Activated B cell treated with CpG ODN at 0.5 μM for 24 hours (primary cell): ENCODE measurements at places on chromosomes 12 and 14.
A peak's percentile ranks its signal among the peaks of the same experiment; 100 is the strongest.

GRCh38 chr14:60396718-60397343, 89.0 kb downstream of the C14orf39 start:
- DNase-seq, result no peak

DNA sequence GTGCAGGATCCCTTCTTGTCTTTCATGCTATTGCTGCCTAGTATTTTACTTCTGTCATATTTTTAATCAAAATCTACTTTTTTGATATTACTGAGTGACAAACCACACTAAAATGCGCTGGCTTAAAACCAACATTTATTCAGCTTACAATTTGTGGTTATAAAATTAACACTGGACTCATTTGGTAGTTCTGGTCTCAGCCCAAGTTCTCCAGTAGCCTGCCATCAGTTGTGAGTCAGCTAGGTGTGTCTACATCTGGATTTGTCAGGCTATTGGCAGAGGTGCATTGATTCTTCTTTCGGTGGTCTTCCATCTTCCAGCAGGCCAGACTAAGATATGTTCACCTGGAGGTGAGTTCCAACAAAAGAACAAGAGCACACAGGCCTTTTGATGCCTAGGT, 765.1 kb upstream of the FBXO33 start:
- no peak for DNase-seq

DNA sequence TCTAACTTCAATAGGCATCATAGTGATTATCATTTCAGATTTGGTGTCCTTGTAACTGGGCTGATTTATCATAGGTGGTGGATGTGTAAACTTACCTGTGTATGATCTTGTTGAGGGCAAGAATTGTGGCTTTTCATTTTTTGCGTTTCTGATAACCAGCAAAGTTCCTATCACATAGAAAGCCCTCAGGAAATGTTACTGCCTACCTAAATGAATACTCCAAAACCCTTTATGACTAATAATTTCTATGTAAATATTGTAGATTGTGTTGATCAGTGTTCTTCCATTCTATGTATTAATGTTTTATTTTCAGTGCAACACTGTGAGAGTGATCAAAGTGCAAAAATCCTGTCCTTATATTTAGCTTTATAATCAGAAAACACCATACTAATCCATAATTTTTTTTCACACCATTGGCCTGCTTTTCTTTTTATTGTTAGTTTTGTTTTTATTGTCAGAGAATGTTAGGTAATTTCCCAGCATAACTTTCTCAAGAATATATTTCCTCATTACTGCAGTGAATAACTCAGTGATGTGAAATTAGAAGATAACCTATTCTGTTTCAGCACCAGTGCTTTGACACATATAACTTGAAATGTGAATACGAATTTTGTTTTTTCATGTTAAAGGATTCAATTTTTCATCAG, 94.1 kb downstream of the GPHN start:
- DNase-seq, result no peak

GRCh38 chr12:72274931-72275330, 2.8 kb downstream of the TRHDE start:
- no peak for DNase-seq

GRCh38 chr12:106736051-106736957, 38.2 kb upstream of the RIC8B start:
- DNase-seq, result no peak

DNA sequence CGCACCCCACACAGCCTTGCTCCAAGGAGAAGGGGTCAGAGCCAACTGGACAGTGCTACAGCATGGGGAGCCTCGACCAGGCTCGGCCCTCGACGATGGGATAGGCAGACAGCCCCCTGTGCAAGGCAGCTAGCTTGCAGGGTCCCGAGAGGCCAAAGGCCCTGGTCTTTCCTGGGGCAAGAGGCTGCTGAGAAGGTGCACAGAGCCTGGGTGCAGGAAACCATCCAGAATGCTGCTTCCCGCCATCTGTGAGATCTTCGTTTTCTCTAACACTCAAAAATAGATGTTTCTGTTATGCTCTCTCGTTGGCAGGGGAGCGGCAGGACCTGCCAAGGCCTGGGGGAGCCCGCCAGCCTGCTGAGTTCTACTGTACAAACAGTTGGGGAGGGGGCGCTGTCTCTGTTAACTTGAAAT, 168.0 kb upstream of the RTL1 start:
- peak; percentile 4 for DNase-seq

DNA sequence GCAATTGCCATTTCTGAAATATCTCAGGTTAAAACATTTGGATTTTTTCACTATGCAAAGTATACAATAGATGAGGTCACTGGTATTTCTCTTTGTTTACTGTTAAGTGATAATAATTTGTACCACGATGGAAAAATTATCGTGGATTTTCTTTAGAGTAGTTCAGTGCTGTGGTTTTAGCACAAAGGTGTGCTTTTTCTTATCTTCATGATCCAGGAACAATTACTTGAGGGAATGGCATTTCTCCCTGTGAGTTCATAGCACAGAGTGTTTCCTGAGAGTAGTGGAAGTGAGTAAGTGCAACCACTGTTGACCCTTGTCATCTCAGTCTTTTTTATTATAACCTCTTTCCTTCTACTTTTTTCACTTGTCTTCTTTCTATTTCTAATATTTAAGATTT, 86.8 kb downstream of the FGD4 start:
- DNase-seq, result no peak

DNA sequence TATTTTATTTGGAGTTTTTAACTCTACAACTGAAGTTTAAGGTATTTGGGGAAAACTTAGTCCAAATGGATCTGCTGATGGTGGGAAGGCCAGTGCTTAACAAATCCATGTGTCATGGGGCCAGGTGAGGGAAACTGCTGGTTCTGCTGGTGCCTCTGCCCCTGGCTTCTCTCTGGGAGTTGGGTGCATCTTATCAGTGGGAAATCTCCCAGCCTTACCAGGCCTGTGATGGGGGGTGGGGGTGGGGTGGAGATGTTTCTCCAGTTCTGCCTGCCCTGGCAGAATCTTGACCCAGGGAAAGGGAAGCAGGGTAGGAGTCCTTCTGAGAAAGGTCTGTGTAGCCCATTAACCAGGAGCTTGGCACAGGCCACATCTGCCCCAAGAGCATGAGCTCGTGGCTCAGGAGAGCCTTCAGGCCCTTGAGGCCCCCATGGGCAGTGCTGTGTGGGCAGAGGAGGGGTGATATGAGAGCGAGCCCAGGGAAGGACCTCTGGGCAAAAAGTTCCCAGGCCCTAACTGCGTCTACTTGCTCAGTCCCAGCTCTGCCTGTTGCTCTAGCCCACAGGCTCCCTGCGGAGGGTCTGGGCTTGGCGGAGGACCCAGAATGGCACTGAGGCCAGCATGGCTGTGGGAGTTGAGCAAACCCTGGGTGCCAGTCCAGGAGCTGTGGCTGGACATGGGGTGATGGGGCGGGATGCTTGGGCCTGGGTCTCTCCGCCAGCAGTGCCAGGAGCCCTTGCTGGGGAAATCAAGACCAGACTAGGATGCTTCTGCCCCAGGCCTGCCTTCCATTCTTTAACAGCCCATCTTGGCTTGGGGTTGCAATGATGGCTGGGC, 18.2 kb downstream of the VASH1 start:
- DNase-seq, result no peak

GRCh38 chr14:68772761-68773381, 20.0 kb downstream of the ZFP36L1 start:
- DNase-seq, result peak; percentile 1

DNA sequence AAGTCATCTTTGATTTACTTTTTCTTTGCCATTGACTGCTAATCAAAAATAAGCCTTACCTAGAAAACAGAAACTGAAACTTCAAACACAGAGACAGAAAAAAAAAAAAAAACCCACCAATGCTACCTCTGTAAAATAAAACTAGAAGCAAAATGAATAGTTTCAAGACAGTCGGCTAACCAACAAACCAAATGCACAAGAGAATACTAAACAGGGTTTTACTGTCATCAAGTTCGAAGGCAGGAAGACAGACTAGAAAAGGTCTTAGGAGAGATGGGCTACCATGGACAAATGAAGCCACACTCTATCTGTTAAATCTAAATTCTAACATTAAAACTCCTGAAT, 59.5 kb downstream of the SEL1L start:
- DNase-seq, result no peak

GRCh38 chr14:54796961-54797360, 105.7 kb downstream of the GCH1 start:
- no peak for DNase-seq

DNA sequence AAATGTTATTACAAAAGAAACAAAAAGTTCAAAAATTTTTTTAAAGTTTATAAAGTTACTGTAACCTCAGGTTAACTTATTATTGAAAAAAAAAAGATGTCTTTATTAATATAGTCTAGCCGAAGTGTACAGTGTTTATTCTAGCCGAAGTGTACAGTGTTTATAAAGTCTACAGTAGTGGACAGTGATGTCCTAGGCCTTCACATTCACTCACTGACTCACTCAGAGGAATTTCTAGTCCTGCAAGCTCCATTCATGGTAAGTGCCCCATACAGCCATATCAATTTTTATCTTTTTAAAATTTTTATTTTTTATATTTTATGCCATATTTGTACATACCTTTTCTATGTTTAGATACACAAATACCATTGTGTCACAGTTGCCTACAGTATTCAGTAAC, 10.4 kb downstream of the ATG2B start:
- DNase-seq, result no peak

DNA sequence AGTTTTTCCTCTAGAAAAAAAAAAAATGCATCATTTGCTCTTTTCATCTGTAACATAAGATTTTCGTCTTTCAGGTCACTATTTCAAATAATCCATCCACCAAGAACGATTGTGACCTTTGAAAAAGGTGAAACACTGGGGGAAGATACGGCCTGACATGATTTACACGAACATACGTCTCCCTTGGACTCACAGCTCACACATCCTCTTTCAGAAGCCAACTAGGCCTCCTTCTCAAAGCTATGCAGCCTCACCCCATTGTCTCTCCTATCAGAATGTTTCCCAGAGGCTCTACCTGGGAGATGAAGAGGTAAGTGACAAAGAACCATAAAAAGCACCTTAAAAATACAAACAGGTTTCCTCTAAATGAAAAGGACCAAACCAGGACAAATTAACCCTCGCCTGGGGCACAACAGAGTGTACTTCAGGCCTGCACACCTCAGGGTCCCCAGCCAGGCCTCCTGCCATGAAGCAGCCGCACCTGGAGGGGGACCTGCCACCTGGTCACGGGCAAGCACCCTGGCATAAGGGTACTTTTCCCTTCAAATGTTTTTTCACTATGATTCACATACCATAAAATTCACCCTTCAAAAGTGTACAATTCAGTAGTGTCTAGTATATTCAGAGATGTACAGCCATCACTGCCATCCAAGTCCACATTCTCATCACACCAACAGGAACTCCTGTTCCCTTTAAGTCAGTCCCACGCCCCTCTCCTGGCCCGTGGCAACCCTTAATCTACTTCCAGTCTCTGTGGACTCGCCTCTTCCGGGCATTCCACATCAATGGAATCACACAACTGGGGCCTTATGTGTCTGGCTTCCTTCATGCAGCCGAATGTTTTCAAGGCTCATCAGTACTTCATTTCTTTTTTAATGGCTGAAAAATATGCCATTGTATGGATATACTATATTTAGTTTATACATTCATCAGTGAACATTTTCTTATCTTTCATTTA, 5.4 kb downstream of the SLC15A4 start:
- no peak for DNase-seq

DNA sequence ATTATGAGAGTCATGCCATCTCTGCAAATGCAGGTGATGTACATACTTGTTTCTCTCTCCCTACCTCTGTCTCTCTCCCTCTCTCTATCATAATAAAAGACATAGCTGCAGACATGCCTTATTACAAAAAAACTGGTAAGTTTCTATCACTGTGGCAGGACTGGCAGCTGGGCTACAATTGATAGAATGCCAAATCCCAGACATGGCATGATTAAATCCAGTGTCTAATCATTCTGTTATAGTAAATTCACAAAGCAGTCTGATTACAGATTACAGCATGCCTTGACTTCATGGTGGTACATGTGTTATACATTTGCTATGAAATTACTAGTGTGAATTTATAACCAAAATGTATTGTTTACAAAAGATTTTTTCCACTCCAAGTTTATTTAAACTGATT, 854.7 kb downstream of the TMTC2 start:
- no peak for DNase-seq

DNA sequence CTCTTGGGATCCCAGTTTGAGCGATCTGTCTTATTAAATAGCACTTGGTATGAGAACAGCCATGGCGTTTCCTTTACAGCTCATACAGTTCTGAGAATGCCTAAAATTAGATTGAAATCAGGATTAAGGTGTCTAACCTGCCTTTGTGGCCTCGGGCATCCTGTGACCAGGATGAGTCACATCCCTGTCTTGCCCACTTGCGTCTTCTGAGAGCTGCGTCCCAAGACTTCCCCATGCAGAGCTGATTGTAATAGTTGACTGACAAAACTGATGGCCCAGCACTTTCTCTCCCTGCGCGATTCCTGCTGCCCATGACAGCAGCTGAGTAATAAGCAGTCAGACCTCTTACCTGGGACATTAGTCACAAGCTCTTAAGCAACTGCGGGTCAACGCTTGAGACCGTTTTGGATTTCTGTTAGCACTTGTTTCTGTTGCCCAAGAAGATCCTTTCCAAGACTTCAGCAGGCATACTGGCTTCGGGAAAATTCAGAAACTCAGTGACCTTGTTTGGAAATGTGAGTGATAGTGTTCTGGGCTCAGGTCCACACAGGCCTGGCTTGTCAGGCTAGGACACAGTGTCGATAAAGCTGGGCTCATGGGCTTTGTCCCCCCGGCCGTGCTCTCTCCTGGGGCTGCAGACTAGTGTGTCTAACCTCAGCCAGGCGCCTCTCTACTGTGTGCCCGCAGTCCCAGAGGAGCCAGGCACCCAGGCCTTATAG, 169.9 kb upstream of the HIF1A start:
- no peak for DNase-seq

DNA sequence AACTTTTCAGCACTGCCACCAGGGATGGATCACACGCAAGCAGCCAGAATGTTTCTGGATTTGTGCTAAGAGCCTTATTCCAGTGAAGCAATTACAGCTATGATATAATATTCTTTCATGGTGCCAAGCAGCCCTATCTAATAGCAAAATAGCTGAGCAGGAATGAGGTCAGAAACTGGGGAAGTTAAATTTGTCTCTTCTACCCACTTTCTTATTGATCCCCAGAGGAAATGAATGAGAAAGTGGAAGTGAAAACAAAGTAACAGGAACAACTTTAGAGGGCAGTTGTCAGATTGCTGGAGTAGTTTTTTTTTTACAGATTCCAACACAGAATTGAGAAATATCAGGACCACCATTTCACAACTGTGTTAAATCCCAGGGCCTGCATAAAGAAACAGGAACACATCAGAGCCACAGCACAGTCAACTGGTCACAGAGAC, 44.8 kb downstream of the GCH1 start:
- no peak for DNase-seq

- DNase-seq, result no peak
Measured at GRCh38 chr14:46480817-46481216, 170.8 kb downstream of the RPL10L start.

DNA sequence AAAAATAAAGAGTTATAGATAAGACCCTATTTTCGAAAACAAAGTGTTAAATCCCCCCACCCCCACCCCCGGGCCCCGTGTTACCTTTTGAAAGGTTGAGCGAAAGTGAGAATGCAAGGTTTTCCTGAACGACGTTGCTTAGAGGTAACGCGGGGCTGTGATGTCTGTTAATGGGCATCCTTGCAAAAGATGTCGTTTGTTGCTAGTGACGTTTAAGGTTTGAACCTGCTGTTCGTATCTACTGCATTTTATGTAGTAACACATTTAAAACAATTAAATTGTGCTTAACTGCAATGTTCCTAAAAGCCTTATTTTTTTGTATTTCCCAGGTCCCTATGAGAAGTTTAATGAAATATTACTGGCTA, 1.2 kb downstream of the CPSF6 start:
- no peak for DNase-seq
